ENCODE measurements at places on chromosomes 11 and 22.

DNA sequence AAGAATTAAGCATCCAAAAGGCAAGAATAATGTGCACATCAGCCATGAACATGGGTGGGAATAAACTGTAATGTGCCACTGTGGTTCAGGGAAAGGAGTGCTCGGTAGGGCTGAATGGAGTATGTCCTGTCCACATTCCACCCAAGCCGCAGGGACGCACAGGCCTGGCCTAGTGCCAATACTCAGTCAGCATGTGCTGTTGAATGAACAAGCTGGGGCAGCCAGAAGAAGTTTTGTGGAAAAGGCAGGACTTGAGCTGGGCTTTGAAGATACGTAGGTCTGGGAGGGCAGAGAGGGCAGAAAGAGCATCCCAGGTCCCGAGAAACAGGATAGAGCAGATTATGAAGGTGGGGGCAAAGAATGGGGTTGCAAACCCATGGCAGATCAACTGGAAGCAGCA, 60.0 kb upstream of the PLET1 start:
- no peaks in the 10 kb centered on the region for H3K36me3 ChIP-seq
- H3K4me1 ChIP-seq = peaks cover 32% of the 10 kb centered on the region
- DNase-seq = peak; percentile 71
- H3K27me3 ChIP-seq = no peaks in the 10 kb centered on the region

DNA sequence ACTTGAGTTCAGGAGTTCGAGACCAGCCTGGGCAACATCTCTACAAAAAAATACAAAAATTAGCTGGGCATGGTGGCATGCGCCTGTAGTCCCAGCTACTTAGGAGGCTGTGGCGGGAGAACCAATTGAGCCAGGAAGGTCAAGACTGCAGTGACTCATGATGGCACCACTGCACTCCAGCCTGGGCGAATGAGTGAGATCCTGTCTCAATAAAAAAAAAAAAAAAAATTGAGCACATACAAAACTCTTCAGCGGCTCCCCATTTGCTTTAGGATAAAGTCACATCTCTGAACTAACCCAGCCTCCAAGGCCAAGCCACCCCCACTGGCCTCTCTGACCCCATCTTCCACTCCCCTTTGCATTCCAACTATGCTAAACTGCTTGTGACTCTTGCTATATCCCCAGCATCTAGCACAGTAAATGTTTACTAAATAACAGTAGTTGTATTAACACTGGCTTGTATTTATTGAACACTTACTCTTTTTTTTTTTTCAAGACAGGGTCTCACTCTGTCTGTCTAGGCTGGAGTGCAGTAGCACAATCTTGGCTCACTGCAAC, 28.9 kb downstream of the CREB3L1 start:
- H3K27ac ChIP-seq = 0 out of 2 replicates have a peak overlapping the region, but pooled peaks have one; percentile 8
- peaks cover 20% of the 10 kb centered on the region for H3K4me1 ChIP-seq
- H3K4me3 ChIP-seq = no peak overlapping the region
- H3K36me3 ChIP-seq = peaks cover 32% of the 10 kb centered on the region

DNA sequence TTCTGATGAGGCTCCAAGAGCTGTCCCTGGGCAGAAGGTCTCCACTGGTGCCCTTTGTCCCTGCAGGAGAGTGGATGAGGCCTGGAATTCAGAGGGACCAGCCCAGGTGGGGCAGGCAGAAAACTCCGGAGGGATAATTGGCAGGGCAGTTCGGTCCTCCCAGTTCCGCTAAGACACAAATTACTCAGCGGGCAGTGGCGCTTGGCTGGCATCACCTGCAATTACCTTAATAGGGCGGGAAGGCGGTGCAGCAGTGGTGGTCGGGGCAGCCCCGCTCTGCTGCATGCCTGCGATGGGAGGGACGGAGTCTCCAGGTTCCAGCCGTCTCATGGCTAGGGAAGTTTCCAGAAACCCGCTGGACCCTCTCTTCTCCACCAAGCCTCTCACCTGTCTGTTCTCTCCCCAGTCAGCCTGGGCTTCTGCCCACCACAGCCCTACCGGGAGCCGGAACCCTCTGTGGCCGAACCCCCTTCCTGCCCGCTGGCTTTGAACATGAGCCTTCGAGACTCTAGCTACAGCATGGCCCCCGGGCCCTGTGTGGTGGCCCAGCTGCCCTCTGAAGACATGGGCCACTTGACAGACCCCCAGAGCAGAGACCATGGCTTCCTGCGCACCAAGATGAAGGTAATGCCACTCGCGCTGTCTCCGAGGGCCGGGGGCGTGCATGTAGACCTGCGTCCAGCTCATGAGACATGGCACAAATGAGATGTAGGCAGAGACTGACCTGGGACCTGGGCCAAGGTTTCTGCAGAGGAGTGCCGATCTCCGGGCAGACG, 7.0 kb downstream of the OVOL1 start:
- no peak overlapping the region for H3K4me3 ChIP-seq
- H3K27me3 ChIP-seq = peaks cover 10% of the 10 kb centered on the region
- no peak overlapping the region for H3K27ac ChIP-seq
- no peaks in the 10 kb centered on the region for H3K4me1 ChIP-seq
- no peaks in the 10 kb centered on the region for H3K36me3 ChIP-seq

GRCh38 chr22:19715188-19715930, 1.1 kb downstream of the SEPTIN5 start:
- H3K4me1 ChIP-seq = no peaks in the 10 kb centered on the region
- no peak for DNase-seq

GRCh38 chr11:134070342-134070845, 1.5 kb downstream of the JAM3 start:
- no peak overlapping the region for H3K27ac ChIP-seq
- 0 out of 2 replicates have a peak, but pooled peaks cover 10% of the 10 kb centered on the region for H3K4me1 ChIP-seq
- H3K36me3 ChIP-seq = no peaks in the 10 kb centered on the region
- 0 out of 2 replicates have a peak, but pooled peaks cover 3% of the 10 kb centered on the region for H3K27me3 ChIP-seq
- peak overlapping the region; percentile 96 for H3K4me3 ChIP-seq

DNA sequence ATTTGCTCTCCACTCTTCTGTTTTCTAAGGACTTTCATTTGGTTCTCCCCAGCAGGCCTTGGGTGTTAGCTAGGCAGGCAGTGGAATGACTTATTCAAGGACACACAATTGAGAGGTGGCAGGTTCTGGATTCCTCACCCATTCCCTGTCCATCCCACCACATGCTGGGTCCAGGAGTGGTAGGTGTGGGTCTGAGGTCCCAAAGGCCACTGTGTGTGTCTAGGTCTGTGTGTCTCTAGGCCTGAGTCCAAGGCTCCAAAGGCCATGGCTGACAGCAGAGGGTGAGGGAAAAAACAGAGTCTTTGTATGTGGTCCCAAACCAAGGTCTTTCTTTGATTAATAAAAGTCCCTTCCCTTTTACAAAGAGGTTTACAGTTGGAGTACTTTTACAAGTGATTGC, 40.8 kb downstream of the SLC5A1 start:
- no peak overlapping the region for H3K27ac ChIP-seq
- H3K4me1 ChIP-seq = peaks cover 4% of the 10 kb centered on the region
- no peak overlapping the region for H3K4me3 ChIP-seq
- no peaks in the 10 kb centered on the region for H3K36me3 ChIP-seq
- H3K27me3 ChIP-seq = no peaks in the 10 kb centered on the region

DNA sequence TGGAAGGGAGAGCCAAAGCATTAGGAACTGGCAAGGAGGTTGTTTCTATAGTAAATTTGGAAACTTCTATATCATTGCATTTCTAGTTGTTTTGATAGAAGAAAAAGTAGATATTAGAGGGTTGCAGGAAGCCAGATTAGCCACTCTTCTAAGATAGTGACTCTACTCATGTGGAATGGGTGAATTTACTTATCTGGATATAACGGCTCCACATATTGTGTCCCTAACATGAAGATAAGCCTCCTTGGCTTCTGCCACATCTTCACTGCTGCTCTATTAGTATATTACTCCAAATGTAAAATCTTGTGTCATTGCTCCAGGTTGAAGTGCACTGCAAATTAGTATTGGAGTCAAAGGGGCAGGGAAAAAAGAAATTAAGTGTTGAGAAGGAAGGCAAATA, 283.3 kb downstream of the CASP12 start:
- H3K4me1 ChIP-seq = no peaks in the 10 kb centered on the region
- no peak for DNase-seq
- no peak overlapping the region for H3K4me3 ChIP-seq

All from GM23248 (cell line).